ENCODE measurements at places on chromosomes 6 and 20. TPM values are rescaled to one million over a fixed set of nuclear protein-coding genes. Genes with fewer than 3 reads are reported as not detected.

DNA sequence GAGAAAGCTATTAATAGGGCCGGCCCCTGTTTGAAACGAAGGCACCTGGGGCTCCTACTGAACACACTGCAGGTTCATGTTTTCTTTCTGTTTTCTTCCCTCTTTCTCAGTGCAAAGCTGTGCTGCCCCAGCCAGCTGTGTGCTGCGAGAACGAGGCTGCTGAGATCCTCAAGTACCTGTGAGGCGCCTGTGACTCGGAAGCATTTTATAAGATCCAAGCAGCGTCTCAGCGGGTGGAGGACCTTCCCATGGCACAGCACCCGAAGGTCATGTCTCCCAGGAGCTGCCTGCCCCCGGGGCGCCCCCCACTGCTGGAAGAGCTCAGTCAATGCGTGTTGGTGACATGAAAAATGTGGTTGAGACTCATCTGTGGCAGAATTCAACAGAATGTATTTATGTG is 66.3 kb downstream of the SMOC2 start:
- no peaks in the 10 kb centered on the region for H3K27me3 ChIP-seq
- no peaks in the 10 kb centered on the region for H3K4me1 ChIP-seq
- no peak overlapping the region for H3K27ac ChIP-seq
- H3K36me3 ChIP-seq, result no peaks in the 10 kb centered on the region

GRCh38 chr6:41767112-41767833 is 12.4 kb downstream of the FRS3 start:
- H3K4me3 ChIP-seq, result no peak overlapping the region
- peak overlapping the region; percentile 73 for H3K27ac ChIP-seq
- peak; percentile 64 for DNase-seq
- peaks cover 21% of the 10 kb centered on the region for H3K36me3 ChIP-seq
- H3K4me1 ChIP-seq, result peaks cover 31% of the 10 kb centered on the region
- H3K27me3 ChIP-seq, result no peaks in the 10 kb centered on the region

DNA sequence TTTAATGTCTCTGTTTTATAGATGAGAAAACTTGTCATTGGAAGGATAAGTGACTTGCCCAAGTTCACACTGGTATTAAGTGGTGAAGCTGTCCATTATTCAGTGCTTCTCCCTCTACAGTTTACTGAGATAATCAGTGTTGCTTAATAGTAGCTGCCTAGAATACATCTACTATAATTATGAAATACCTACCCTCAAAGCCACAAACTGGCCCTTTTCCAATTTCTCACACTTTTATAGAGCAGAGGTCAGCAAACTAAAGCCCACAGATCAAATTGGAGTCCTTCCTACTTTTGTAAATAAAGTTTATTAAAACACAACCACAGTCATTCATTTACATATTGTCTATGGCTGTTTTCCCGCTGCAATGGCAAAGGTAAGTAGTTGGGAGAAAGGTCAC is 73.5 kb downstream of the EYS start:
- no peak for DNase-seq
- no peaks in the 10 kb centered on the region for H3K36me3 ChIP-seq
- no peak overlapping the region for H3K27ac ChIP-seq
- H3K4me3 ChIP-seq, result no peak overlapping the region
- no peaks in the 10 kb centered on the region for H3K4me1 ChIP-seq
- H3K27me3 ChIP-seq, result no peaks in the 10 kb centered on the region

- no peak for DNase-seq
- no peaks in the 10 kb centered on the region for H3K27me3 ChIP-seq
These were observed 2.5 kb downstream of the TULP4 start for GRCh38 chr6:158314737-158315136.

- no peak overlapping the region for H3K4me3 ChIP-seq
- no peaks in the 10 kb centered on the region for H3K4me1 ChIP-seq
- no peak overlapping the region for H3K27ac ChIP-seq
- DNase-seq, result no peak
- no peaks in the 10 kb centered on the region for H3K36me3 ChIP-seq
- no peaks in the 10 kb centered on the region for H3K27me3 ChIP-seq
These were observed 23.9 kb upstream of the PRSS35 start for GRCh38 chr6:83488448-83488847.

DNA sequence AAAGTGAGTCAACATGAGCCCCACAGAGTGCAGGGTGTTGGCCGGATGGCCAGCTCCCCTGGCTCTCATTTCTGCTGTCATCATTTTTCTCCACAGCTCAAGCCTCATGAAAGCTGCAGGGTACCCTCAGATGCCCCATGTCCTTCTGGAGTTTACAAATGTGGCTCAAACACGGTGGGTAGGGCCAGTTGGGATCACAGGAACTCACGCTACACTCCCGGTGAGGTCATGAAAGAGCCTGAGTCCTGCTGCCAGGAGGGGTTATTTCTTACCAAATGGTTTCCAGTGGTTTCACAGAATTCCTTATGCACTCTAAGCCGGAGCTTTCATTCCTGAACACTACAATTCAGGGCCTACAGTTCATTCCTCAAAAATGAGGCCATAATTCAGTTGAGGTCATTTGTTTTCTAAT is 78.7 kb downstream of the TMEM170B start:
- DNase-seq, result no peak
- H3K27ac ChIP-seq, result no peak overlapping the region
- H3K4me3 ChIP-seq, result no peak overlapping the region
- H3K36me3 ChIP-seq, result no peaks in the 10 kb centered on the region

- H3K4me1 ChIP-seq, result no peaks in the 10 kb centered on the region
- H3K27me3 ChIP-seq, result peaks cover 34% of the 10 kb centered on the region
- no peaks in the 10 kb centered on the region for H3K36me3 ChIP-seq
- H3K27ac ChIP-seq, result no peak overlapping the region
These were observed 19.6 kb downstream of the RPP21 start for GRCh38 chr6:30364591-30364990.

DNA sequence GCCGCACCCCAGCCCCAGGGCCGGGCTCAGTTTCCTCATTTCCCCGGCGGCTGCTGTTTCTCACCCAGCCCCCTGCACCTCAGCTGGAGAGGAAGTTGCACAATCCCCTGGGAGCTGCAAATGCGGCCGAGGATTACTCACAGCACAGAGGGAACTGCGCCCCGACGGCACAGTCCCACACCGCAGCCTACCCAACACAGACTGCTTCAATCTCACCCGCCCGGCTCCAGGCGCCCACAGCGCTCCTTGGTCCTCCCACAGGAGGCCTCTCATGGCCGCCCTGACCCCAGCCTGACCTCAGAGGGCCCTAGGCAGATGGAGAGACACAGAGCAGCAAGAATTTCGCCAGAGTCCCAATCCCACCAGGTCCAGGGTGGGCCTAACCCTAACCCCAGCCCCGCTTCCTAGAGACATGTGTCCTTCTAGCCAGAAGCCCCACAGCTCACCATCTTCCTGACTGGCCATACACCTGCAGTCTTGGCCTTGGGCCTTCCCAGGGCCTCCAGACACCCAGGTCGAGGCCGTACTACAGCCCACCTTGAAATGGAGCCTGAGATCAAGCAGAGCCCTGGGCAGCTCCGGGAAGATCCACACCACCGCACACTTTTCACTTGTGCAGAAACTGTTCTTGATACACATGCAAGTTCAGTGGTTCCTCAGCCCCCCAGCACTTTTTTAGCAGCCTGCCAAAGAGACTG is 11.7 kb downstream of the TFEB start:
- H3K36me3 ChIP-seq, result no peaks in the 10 kb centered on the region
- H3K4me1 ChIP-seq, result peaks cover 44% of the 10 kb centered on the region
- no peak overlapping the region for H3K4me3 ChIP-seq
- peak overlapping the region; percentile 77 for H3K27ac ChIP-seq
- no peaks in the 10 kb centered on the region for H3K27me3 ChIP-seq
- DNase-seq, result peak; percentile 93

DNA sequence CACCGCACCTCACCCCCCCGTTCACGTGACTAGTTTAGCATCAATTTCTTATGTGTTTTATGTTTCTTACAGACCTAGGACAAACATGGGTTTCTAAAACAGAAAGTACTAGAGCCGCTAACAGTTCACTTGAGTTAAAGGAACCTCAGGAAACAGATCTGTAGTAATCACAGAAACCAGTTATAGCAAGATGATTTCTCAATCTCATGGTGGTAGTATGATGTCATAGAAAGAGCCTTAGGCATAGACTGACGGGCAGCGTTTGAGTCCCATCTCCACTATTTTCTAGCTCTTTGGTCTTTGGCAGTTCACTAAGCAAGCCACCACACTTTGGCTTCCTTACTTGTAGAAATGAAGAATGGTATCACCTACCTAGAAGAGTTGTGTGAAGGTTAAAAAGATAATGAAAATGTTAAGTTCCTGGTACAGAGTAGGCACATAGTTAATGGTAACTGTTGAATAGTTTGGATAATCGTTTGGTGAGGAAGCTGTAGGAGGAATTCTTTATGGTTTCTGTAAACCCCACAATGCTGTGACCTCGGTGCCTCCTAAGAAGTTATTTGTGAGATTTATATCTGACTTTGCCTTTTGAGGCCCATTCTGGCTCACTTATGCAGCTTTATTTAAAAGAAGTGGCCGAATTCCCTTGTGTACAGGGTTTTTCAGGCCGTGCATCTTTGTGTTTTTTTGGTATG is 21.3 kb downstream of the CTNNBL1 start:
- peaks cover 23% of the 10 kb centered on the region for H3K4me1 ChIP-seq
- no peak for DNase-seq
- H3K36me3 ChIP-seq, result no peaks in the 10 kb centered on the region
- no peak overlapping the region for H3K4me3 ChIP-seq

GRCh38 chr6:78300885-78301284 is 566.5 kb upstream of the IRAK1BP1 start:
- DNase-seq, result no peak
- no peaks in the 10 kb centered on the region for H3K27me3 ChIP-seq
- no peaks in the 10 kb centered on the region for H3K36me3 ChIP-seq
- H3K27ac ChIP-seq, result no peak overlapping the region

DNA sequence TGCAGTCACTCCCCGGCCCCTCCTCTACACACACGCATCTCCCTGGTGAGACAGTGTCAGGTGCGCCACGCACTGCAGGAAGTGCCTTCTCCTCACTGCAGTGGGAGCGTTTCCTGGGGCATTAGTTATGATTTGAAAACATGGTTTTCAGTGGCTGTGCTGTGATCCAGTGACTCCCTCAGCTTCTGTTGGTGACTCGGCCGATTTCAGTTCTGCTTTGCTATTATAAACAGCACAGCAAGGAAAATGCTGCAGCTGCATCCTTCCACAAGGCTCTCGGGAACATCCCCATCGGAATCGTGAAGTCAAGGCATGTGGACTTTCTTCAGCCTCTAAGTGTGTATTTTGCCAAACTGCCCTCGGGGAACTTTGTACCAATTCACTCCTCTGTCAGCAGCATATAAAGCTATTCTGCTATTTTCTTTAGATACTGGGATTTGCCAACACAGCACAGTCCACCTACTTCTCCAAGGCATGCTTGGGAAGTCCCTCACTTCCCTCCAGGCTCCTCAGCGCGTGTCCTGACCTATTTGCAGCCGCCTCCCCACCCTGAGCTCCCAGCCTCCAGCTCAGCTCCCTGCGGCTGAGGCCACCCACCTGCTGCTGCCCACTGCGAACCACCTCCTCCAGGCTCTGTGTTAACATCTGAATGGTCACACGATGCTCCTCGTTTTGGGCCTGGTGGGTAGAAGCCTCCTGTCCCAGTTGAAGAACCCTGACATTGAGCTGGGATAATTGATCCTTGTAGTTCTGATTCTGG is 54.5 kb downstream of the GINS1 start:
- no peak overlapping the region for H3K4me3 ChIP-seq
- no peaks in the 10 kb centered on the region for H3K27me3 ChIP-seq
- no peaks in the 10 kb centered on the region for H3K4me1 ChIP-seq
- peaks cover 3% of the 10 kb centered on the region for H3K36me3 ChIP-seq
- H3K27ac ChIP-seq, result no peak overlapping the region
- no peak for DNase-seq

DNA sequence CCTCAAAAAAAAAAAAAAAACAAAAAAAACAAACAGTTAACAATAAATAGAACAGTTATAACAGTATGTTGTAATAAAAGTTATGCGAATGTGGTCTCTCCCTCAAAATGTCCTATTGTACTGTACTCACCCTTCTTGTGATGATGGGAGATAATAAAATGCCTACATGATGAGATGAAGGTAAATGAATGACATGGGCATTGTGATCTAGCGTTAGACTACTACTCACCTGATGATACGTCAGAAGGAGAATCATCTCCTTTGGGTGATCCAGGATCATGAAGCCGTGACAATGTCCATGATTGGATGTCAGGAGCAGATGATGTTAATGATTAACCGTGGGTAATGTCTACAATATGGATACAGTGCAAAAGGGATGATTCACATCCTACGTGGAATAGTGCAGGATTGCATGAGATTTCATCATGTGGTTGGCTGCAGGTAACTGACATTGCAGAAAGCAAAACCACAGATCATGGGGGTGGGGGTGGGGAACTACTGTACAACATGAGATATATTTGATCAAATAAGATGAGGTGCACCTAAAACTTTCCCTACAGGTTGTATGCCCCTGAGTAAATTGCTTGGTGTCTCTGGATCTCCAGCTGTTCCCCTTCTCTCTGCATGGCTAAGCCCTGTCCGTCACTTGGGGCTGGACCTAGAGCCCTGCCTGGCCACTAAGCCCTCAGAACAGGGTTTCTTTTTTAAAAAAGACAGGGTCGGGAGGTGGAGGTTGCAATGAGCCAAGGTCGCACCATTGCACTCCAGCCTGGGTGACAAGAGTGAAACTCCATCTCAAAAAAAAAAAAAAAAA is 6.2 kb upstream of the RBCK1 start:
- H3K27ac ChIP-seq, result no peak overlapping the region
- peaks cover 9% of the 10 kb centered on the region for H3K36me3 ChIP-seq
- no peak overlapping the region for H3K4me3 ChIP-seq
- no peaks in the 10 kb centered on the region for H3K4me1 ChIP-seq
- H3K27me3 ChIP-seq, result no peaks in the 10 kb centered on the region

- H3K4me3 ChIP-seq, result no peak overlapping the region
- H3K27ac ChIP-seq, result no peak overlapping the region
- H3K4me1 ChIP-seq, result peaks cover 5% of the 10 kb centered on the region
- no peak for DNase-seq
These were observed 17.6 kb downstream of the ZHX3 start for GRCh38 chr20:41299899-41300298.

DNA sequence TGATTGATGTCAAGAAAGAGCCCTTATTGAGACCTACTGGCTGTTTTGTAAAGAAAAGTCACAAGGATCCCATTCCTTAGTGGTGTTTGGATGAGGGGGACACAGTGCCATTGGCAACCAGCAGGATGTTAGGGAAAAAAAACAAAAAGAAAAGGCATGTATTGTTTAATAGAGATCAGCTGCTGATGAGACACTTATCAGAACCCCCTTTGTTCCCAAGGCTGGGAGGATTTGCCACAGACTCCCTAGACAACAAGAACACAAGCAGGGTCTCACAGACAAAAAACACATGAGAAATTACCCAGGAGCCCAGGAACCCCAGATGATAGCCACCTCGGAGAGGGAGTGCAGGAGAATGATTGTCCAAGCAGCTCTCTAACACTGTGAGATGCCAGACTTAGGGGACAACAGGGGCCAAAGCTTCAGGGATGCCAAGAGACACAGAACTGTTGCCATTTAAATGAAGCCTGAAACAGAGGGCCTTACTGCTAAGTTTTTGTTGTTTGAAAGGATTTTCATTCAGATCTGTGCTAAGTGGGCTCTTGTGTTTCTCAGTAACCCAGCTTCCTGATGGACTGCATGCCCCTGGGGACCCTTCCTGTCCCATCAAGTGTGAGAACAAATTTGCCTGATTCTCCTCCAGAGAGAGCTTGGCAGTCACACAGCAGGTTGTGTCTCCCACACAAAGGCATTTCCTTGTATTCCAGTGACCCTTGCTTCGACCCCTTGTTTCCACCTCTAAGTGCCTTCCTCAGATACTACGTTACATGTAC is 48.7 kb upstream of the HEY2 start:
- no peak overlapping the region for H3K27ac ChIP-seq
- H3K27me3 ChIP-seq, result no peaks in the 10 kb centered on the region
- no peak overlapping the region for H3K4me3 ChIP-seq
- H3K36me3 ChIP-seq, result no peaks in the 10 kb centered on the region

RFX6 gene
- total RNA-seq, result not detected

TCP11 gene
- not detected for total RNA-seq

CD93 gene
- 160 TPM for total RNA-seq

SPATA25 gene
- 1.3 TPM for total RNA-seq

SNHG17 gene
- total RNA-seq, result 23.8 TPM

HCRTR2 gene
- not detected for total RNA-seq

NT5E gene
- total RNA-seq, result 15.3 TPM

POPDC3 gene
- 1.9 TPM for total RNA-seq

SLC22A7 gene
- total RNA-seq, result not detected

All from upper lobe of right lung (tissue), 1 donor.